ENCODE measurements at places on chromosomes 12 and 14.

DNA sequence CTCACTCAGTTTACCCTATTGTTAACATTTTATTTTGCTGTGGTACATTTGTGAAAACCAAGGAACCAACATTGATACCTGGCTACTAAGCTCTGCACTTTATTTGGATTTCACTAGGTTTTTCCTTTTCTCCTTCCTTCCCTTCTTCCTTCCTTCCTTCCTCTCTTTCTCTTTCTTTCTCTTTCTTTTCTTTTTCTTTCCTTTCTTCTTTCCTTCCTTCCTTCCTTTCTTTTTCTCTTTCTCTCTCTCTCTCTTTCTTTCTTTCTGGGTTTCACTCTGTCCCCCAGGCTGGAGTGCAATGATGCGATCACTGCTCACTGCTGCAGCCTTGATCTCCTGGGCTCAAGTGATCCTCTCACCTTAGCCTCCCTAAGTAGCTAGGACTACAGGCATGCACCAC lies 29.1 kb upstream of the TMEM263 start:
- DNase-seq: no peak

GRCh38 chr12:116284396-116284795 lies 6.9 kb upstream of the MED13L start:
- no peak for DNase-seq

GRCh38 chr12:131152587-131152986 lies 198.9 kb downstream of the ADGRD1 start:
- DNase-seq: no peak

GRCh38 chr12:75725521-75726111 lies 214.2 kb upstream of the KRR1 start:
- no peak for DNase-seq

DNA sequence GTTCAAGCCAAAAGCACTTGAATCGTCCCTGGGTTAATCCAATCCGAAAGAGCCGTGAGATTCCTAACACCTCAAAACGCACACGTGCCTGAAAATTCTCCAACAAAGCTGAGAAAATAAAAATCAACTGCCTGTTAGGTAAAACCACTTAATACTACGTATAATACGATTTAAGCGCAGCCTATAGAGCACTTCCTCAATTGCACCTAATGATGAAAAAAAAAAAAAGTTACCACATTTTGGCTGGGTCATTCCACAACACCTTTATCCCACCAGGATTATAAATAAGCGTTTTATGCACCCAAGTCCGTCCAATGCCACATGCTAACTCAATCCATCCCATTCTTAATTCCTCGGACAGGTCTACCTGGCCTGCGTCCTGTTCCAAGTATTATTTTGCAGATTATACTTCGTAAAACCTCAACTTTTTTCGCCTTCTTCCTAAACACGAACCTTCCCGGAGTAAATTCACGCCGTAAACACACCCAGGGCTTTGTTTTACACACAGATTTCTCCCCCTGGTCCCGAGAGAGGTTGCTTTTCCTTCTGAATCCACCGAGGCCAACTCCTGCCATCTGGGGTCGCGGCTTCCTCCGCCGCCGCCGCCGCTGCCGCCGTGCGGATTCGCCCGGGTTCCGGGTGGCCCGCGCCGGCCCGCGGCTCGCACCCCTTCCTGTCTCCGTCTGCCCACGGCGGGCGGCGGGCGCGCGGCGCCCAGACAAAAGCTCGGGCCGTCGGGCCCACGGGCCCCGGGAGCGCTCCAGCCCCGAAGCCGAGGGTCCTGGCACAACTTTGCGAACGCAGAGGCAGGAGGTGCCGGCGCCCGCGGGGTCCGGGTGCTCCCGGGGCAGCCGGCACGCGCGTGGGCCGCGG lies 66.2 kb downstream of the RNF34 start:
- no peak for DNase-seq

DNA sequence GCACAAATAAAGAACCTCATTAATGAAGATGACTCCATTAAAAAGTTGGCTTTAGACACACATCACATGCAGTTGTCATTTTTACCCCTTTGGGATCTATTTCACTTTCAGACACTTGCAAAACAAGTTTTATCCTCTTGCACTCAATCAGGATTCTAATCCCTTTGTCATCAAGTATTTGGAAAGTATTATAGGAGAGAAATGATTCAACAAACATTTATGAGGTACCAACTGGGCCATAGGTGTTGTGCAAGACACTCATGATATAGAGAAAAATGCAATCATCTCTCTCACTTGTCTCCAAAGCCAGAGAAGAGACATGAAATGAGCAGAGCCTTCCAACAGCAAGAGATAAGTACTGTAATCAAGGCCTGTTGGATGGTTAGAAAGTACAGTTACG lies 327.7 kb downstream of the RMST start:
- DNase-seq: no peak

- DNase-seq: no peak
These were observed 346.5 kb downstream of the BCL11B start for GRCh38 chr14:98925354-98926040.

- DNase-seq: no peak
These were observed 7.8 kb upstream of the FZD10 start for GRCh38 chr12:130154276-130155070.

DNA sequence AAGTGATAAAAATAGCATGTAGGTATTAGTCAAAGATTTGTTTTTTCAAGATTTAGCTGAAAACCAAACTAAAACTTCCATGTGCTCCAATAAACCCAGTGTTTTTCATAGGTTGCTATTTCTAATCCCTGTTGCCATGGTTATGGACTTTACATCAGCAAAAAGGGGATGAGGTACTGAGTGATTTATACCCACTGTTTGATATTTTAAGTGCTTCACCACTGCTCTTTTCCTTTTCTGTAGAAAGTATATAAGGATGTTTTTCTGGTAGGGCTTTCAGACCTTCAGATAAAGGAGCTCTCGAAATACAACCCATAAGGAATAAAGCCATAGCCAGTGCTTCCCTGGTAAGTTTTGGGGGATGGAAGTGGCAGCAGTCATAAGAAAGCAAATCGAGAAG lies at the start of gene OTOGL:
Gene OTOGL, plus strand, starts transcription at position 279 of the 400 bp plus-strand sequence. CDS start 109,895 bp downstream, outside the sequence.
- DNase-seq: no peak

DNA sequence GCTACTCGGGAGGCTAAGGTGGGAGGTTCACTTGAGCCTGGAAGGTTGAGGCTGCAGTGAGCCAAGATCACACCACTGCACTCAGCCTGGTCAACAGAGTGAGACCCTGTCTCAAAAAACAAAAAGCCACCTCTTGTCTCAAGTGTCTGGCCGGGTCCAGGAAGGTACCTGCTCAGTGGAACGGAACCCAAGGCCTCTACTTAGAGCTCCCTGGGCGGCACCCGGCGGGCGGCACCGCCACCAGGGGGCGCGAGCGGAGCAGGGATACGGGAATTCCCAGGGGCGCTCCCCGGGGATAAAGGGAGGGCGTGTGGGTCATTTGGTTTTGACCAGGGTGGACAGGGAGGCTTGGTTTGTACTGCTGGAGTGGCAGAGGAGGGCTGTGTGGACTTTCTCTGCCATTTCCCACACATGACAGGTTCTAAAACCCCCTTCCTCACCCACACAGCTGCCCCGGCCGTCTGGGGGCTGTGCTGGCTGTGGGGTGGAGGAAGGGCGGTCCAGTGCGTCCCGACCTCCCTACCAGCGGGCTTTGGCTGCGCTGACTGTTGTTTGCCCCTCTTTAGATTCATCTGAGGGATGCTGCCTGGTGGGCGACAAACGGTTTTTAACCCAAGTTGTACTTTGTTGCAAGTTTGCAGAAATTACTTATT lies 91.4 kb downstream of the SETD3 start:
- no peak for DNase-seq

DNA sequence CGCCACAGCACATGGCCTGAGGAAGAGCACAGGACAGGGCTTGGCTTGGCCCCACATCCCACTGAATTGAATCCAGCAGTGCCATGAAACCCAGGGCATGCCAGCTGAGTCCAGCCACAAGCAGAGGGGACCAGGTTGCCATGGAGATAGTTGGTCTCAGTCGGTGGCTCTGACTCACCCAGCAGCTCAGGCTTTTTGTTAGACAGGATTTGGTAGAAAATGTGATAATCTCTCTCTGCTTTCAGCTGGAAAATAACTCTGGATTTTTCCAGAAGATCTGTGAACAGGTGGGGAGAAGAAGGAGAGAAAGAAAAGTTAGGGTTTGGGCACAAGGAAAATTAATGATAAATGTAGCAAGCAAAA lies 4.8 kb downstream of the MYH7 start:
- DNase-seq: peak; percentile 32

- DNase-seq: peak; percentile 12
These were observed 53.6 kb downstream of the AKAP6 start for GRCh38 chr14:32382704-32383103.

DNA sequence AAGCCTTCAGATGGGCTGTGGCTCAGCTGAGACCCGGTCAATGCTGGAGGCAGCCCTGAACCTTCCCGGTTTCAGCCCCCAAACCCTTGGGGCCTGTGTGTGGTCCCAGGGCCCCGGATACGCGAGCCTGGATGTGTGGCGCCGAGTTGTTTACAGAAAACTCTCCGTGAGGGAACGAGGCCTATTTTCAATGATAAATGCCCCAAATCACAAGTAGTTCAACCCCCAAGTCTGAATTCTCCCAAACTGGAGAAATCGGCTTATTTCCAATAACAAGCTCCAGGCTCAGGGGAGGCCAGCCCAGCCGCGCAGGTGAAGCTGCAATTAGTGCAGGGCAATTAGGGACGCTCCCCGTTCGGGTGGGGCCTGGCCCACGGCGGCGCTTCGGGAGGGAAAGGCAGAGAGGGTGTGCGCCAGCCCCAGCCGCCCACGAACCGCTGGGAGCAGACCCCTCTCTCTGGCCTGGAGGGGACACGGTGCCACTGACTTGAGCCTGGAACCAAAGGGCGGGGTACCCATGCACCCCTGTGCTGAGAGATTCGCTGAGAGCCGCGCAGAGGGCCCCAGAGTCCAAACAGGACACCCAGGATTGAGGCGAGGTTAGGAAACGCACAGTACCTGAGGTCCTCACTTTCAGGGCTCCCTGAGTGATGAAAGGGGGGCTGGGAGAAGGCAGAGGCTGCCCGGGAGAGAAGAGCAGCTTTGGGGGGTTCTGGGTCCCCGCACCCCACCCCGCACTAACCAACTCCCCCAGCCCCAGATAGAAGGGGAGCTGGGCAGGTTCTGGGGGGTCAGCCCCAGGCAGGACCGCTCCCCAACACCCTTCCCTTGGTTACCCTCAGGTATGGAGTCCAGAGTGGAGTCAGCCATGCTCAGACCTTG lies 14.2 kb upstream of the ANKRD9 start:
- DNase-seq: no peak

GRCh38 chr12:130872179-130873096 lies 572 bp downstream of the RAN start:
- peak; percentile 64 for DNase-seq

DNA sequence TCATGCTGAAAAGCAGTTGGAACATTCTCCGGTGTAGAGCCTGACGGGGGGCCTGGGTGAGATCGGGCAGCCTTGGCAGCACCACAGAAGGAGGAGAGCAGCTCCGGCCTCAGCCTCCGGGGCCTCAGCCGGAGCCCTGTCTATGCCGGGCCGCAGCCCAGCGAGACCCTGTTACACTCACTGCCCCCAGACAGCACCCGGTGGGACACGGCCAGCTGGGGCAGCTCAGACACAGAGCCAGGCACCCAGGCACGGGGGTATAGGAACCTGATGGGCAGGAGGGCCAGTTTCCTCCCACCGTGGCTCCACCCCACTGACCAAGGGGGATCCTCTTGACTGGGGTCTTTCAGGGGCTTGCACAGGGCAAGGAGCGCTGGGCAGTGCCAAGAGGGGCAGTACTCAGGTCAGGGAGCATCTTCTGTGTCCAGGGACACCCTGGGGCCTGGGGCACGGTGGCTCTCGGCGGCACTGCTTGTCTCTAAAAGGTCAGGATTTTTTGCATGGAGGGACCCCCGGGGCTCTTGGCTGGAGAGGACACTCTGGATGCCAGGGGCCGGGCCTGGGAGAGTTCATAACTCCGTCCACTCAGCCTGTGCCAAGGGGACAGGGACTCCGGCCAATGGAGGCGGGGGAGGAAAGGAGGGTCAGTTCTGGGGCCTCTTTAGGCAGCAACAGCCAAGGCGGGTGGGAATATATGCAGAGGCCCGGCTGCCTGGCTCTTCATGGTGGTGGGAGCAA lies 9.4 kb downstream of the INF2 start:
- no peak for DNase-seq

- DNase-seq: no peak
These were observed 9.5 kb downstream of the OAS3 start for GRCh38 chr12:112947761-112948160.

- DNase-seq: no peak
These were observed 167.9 kb upstream of the AVPR1A start for GRCh38 chr12:63318933-63319332.

- no peak for DNase-seq
These were observed 29.2 kb downstream of the TMEM229B start for GRCh38 chr14:67459336-67459735.

GRCh38 chr12:103354403-103354802 lies 141.4 kb downstream of the C12orf42 start:
- DNase-seq: no peak

DNA sequence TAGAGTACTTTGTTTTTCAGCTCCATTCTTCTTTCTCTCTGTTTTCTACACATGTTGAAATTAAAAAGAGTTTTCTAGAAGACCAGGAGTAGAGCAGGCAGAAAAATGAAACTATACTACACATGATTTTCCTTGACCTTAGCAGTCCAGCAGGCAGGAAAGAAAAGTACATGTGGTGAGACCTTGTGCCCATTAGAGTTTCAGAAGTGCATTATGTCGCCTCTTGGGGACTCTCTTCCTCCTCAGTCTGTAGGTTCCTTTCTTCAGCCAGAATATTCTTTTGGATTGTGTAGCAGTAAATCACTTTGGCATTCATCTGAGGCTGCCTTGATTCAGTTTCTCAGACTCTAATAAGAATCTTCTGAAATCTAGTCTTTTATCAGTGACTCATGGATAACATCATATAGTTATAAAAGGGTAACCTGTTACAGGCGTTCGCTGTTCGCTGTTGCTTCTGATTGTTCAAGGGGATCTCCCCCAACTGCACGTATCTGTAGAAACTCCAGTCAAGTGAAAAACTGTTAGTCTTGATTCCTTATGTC lies 161.8 kb downstream of the ANO4 start:
- no peak for DNase-seq

Data from substantia nigra (tissue), 51 donors.